ENCODE measurements at places on chromosomes 2 and 18.

- no peak for DNase-seq
Observed at GRCh38 chr2:239316562-239317465, 84.0 kb downstream of the HDAC4 start.

- DNase-seq = no peak
Observed at GRCh38 chr18:24322584-24323136, 75.0 kb downstream of the OSBPL1A start.

DNA sequence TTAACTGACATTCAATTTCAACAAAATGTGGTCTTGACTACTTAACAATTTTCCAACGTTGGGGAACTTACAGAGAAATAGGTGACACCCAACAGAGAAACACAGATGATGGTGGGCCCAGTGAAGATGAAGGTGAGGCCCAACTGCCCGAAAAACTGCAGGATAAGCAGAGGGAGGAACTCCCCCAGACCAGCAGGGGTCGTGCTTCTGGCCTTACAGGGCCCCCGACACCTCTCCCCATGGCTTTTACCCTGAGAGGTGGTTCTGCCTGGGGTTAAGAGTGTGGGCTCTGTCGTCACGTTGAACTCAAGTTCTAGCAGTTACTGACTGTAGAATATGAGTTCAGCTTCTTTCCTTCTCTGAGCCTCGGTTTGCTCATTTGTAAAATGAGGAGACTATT is 119.5 kb upstream of the SMIM21 start:
- DNase-seq = no peak

DNA sequence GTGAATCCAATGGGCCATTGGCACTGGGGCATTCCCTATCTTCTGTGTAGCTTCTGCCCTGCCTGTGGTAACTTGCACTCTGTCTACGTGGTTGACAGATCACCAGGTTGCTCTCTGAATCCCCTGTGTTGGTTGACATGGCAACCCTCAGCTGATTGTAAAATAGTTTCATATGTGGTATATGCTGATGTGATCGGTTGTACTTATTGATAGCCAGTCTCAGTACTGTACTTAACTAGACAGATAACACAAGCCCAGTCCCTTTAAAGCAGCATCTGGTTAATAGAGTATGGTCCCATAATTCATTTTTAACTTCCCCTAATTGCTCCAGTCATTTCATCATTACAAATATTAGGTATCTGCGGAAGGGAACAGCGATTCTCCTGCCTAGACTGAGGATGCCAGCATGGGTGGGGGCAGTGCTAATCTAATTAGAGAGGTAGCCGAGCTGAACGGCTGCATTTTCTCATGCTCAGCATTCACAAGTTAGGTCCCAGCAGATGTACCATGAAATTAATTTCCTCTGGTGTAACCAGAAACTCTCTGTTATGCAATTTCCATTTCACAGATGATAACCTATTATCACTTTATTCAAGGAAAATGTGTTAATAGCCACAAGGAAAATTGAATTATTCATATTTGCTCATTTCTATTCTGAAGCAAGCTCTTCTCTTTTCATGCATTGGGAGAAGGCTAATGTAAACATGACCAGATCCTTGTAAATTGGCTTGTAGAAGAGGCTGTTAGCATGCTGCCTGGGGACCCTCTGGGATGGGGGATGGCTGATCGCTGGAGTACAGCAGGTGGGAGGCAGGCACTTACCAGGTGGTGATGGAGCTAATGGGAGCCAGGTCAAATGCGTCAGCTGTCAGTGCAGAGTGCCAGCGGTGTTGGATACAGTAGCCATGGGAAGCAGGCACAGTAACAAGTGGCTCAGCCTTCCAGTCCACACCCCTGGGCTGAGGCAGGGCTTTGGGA is 608.3 kb downstream of the GALR1 start:
- no peak for DNase-seq

- DNase-seq = no peak
Observed at GRCh38 chr2:42359965-42360483, 993 bp downstream of the COX7A2L start.

DNA sequence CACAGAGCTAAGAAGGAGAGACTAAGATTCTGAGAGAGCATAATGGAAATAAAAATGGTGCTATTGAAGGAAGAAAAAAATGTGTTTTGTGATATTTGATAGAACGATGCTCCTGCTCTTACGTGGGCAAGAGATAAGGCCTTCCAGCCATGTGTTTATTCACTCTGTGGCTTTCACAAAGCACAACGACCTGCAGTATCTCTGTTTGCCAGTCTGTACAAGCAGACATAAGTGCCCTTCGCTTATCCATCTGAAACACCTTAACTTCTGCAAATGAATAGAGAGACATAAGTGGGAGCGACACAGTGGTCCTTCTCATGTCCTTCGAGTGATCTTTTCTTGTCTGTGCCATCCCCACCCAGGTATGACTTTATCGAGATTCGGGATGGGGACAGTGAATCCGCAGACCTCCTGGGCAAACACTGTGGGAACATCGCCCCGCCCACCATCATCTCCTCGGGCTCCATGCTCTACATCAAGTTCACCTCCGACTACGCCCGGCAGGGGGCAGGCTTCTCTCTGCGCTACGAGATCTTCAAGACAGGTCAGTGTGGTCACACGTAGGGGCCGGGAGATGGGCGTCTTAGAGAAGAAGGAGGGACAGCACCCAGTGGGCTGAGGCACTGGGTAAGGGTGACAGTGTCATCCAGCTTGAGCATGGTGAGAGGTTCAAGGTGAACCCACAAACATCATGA is 33.7 kb downstream of the NRP2 start:
- DNase-seq = no peak

GRCh38 chr2:234611209-234611608 is 114.3 kb upstream of the ARL4C start:
- DNase-seq = no peak

GRCh38 chr18:28044036-28044435 is 132.9 kb downstream of the CDH2 start:
- no peak for DNase-seq

GRCh38 chr2:168089200-168089599 is 158.2 kb downstream of the STK39 start:
- no peak for DNase-seq

GRCh38 chr18:42229211-42230210 is 274.5 kb downstream of the PIK3C3 start:
- no peak for DNase-seq

- no peak for DNase-seq
Observed at GRCh38 chr2:24576146-24576545, 85.1 kb downstream of the NCOA1 start.

DNA sequence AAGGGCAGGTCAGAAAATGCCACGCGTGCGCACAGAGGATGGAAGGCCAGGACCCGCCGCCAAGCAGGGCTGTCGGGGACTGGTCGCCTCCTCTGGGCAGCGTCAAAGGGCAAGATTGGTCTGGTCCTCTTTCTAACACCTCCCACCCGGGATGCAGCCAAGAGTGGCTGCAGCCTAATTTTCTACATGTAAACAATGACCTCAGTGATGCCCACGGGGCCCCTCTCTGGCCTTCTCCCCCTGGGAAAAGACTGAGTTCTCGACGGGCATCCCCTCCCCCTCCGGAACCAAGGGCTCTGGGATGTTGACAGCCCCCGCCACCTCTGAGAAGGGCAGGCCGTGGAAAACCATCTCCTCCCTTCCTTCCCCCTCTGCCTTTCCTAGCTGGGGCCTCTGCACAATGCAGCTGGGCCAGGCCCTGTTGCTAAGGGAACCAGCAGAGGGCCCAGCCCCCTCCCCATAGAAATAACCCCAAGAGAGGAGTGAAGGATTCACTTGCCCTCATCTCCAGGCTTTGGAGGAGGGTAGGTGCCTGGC is 80.0 kb upstream of the ZNF532 start:
- DNase-seq = no peak

- no peak for DNase-seq
Observed at GRCh38 chr2:48545244-48545643, 15.3 kb downstream of the STON1 start.

DNA sequence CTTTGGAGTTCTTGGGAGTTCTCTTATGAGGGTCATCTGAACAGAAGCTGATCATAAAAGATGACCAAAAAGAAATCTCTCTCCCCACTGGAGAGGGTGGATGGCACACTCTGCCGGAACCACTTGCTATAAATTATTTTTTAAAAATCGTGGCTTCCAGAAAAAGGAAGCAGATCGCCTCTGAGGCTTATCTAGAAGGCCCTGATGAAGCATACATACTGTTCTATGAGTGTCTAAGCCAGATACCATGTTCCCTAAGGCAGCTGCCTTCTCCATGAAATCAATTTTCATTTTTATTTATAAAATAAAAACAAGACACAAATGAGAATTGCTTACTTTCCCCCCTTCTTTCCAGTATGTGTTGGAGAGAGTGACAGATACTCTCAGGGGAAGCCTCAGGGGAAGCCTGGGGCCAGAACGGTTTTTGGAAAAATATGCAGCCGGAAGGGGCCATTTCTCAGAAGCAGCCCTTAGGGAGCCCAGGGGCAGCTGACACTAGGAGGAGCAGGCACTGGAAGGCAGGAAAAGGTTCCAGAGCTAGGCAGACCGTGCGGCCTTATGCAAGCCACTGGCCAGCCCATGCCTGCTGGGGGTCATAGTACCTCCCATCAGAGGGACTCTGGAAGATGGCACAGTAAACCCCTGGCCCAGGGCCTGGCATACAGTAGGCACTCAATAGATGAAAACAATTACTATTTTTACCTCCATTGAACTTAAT is 130.6 kb downstream of the CABLES1 start:
- no peak for DNase-seq

DNA sequence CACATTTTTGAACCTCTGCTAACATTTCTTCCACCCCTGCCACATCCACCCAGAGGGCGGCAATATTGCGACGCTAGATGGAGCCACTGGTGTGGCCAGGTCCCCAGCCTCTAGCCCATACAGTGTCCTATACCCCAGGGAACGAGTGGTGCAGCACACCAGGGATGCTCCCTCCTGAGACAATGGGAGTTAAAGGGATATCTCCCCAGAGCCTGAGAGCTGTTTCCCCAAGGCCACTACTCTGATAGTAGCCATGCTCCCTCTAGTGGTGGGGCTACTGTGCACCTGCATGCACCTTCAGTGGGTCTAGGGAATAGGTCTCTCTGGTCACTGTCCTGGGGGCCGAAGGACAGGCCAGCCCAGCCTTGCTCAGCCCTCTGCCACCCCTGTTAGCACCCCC is 336.4 kb upstream of the FSHR start:
- DNase-seq = no peak

GRCh38 chr2:54560146-54560881 is 104.2 kb downstream of the SPTBN1 start:
- no peak for DNase-seq

DNA sequence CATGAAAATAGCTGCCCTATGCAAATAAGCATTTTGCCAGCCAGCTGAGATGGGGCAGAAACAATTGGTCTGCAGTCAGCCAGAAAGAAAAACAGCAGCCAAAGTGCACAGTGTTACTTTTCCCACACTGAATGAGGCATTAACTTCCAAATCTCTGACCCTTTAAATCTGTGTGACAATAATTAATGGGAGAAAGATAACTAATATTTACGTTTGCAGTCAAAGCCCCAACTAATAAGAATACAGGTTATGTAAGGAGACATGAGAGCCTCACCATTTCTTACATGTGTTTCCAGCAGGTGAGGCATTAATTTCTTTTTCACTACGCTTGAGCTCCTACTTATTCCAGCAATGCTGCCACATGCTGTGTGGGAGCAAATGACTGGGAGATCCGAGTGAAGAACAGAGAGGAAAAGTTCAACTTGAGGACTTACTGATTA is 339.0 kb downstream of the SATB2 start:
- no peak for DNase-seq

- no peak for DNase-seq
Observed at GRCh38 chr2:11680182-11680900, 10.3 kb upstream of the NTSR2 start.

DNA sequence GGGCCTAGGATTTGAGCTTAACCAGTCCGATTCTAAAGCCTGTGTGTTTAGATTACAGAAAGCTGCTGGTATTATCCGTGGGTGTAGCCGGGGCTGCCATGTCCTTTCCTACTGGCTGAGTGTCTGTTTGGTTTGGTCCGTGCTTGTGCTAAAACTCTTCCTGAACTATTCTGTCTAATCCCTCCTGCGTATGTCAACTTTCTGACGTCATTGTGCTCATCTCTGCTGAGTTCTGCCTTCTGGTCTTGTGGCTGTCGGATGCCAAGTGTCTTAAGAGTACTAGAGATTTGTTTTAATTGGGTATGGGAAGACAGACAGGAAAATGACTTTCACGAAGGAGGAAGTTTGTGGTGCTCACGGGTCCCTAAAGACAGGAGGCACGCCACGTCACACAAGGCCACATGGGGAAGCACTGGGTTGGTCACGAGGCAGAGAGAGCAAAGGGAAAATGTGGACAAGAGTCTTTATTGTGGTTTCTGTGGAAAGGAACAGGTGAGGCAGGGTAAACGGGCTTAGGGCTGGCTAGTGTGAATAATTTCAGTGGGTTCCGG is 31.8 kb upstream of the NTSR2 start:
- DNase-seq = no peak

DNA sequence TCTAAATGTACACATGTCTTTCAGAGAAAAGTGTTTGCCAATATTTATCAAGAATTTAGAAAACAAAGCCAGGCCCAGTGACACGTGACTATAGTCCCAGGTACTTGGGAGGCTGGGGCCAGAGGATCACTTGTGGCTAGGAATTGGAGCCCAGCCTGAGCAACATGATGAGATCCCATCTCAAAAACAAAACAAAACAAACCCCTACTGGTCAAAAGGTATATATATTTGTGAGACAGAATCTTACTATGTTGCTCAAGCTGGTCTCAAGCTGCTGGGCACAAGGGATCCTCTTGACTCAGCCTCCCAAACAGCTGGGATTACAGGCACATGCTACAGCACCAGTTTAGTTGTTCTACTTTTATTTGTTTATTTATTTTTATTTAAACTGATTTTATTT is 79.2 kb downstream of the ZDBF2 start:
- DNase-seq = no peak

DNA sequence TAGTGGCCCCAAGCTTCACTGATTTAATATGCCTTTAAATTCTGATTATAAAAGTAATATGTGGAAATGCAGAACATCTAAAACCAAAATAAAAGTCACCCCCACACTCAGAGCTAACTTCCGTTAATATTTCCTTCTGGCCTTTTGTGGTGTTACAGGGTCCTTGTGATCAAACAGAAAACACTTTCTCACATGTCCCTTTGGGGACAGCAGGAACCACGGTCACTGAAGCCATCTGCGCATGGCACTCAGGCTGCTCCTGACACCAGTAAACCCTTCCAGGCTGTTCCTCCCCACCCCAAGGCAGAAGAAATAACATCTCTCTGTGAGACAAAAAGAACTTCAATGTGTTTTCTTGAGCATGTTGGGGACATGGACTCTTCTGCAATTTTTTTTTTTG is 25.1 kb upstream of the GPR17 start:
- DNase-seq = no peak

- no peak for DNase-seq
Observed at GRCh38 chr18:61946449-61946848, 53.6 kb upstream of the RNF152 start.
